Right lung (tissue), 10 donors: ENCODE measurements at places on chromosomes 11 and 22. TPM values are rescaled to one million over a fixed set of nuclear protein-coding genes. Genes with fewer than 3 reads are reported as not detected.

Gene ENTHD1
- not detected for polyA plus RNA-seq

Gene ZNF280B
- polyA plus RNA-seq = 3.3 TPM

Gene TOM1
- 28.3 TPM for polyA plus RNA-seq

Gene KBTBD3
- 9.7 TPM for polyA plus RNA-seq

Gene GLYAT
- polyA plus RNA-seq = not detected

Gene C1QTNF5
- 48.6 TPM for polyA plus RNA-seq

Gene CHST1
- 5.6 TPM for polyA plus RNA-seq

Gene LMNTD2
- 1.9 TPM for polyA plus RNA-seq

Gene KDELR3
- polyA plus RNA-seq = 7.2 TPM

Gene MMP1
- polyA plus RNA-seq = 1.2 TPM

Gene LRP5
- 60.7 TPM for polyA plus RNA-seq

Gene MAPK8IP2
- 0.71 TPM for polyA plus RNA-seq

Gene SEC14L6
- 3.7 TPM for polyA plus RNA-seq

Gene SMTNL1
- 9.2 TPM for polyA plus RNA-seq

Gene C22orf42
- 0.39 TPM for polyA plus RNA-seq
